ENCODE measurements at places on chromosomes 11 and 22.

DNA sequence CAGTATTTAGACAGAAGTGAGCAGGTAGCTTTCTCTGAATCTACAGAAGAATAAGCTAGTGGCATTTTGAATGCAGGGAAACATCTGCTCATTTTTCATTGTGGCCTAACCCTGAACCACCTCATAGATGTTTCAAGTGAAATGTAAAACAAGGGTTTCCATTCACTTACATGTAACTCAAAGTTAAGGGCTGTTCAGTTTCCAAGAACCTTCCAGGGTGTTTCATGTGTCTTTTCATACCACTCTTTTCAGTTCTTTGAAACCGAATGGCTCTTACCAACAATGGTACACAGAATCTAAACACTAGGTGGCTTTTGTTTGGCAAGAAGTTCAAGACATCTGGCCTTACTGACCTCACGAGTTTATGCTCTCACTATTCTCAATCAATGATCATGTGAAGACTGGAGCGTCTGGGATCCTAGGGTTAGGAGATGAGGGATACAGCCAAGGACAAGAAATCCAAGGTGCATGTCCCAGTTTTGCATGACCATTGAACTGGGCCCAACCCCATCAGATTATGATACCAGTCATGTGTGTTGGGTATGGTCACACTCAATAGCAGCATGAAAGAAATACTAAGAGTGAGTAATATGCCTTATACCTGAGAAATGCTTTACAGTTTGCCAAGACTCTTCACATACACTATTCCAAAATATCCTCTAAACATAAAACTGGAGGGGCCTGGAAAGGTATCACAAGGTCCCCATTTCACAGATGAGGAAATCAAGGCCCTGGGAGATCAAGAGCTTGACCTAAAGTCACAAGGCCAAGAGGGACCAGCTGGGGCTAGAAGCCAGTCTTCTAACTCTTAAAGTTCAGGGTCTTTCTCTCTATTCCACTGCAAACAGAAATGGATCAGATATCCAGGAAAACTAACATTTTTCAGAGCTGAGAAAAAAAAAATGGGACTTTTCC lies 92.7 kb downstream of the ETS1 start:
- no peak for DNase-seq

- DNase-seq: no peak
These were observed 67.5 kb downstream of the MED15 start for GRCh38 chr22:20574920-20575353.

DNA sequence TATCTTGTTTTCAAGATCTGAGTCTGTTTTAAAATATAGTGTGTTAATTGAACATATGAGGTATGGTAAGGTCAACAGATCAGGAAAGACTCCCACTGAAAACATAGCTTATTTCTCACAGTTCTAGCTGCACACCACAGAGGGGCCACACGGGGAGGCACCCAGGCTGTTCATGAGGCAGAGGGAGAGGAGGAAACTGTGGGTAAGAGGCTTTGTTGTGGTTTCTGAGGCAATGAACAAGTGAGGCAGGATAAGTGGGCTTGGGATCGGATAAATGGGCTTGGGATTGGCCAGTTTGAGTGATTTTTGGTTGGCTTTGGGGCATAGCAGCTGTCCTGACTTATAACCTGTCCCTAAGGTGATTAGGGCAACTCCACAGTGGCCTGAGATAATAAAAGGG lies 242.1 kb downstream of the LUZP2 start:
- DNase-seq: no peak

DNA sequence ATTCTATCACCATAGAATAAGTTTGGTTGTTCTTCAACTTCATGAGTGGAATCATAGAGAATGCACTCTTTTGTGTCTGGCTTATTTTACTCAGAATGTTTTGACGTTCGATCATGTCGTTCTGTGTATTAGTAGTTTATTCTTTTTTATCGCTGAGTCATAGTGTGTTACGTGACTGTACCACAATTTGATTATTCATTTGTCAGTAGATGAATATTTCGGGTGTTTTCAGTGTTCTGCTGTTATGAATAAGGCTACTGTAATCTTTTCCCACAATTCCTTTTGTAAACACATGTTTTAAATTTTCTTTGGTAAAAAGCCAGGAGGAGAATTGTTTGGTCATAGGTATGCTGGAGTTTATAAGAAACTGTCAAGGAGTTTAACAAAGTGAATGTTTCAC lies 279.9 kb upstream of the B3GAT1 start:
- peak; percentile 13 for DNase-seq

DNA sequence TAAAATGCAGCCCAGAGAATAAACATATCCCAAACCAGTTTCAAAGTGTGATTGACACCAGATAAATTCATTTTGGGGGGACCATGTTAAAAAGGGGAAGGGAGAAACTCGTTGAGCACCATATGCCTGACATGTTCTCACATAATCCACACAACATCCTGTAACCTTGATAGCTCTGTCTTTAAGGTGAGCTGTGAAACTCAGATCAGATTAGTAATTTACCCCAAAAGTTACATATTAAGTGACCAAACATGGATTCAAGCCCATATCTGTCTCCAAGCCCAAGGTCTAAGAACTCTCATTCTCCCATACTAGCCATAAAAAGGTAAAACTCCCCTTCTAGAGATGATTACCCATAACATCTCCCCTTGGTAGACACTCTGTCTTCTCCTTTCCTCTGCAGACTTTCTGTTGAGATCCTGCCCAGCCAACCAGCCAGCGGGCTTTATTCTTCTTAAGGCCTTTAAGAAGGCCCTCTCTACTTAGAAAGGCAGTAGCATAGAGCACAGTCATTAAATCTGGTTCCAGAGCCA lies 150.7 kb downstream of the CCDC34 start:
- DNase-seq: no peak

- no peak for DNase-seq
These were observed 19.5 kb downstream of the TSPAN4 start for GRCh38 chr11:862081-862661.

Measured in fibroblast of pulmonary artery (primary cell).